ENCODE measurements at places on chromosomes 4 and X.

GRCh38 chrX:17822351-17822750, 38.7 kb downstream of the RAI2 start:
- H3K27ac ChIP-seq = no peak overlapping the region
- H3K27me3 ChIP-seq = peaks cover 13% of the 10 kb centered on the region
- DNase-seq = no peak
- no peaks in the 10 kb centered on the region for H3K36me3 ChIP-seq
- no peak overlapping the region for H3K4me3 ChIP-seq

GRCh38 chr4:156661555-156661954, 310.0 kb downstream of the PDGFC start:
- H3K36me3 ChIP-seq = no peaks in the 10 kb centered on the region
- no peaks in the 10 kb centered on the region for H3K4me1 ChIP-seq
- H3K27ac ChIP-seq = no peak overlapping the region
- H3K4me3 ChIP-seq = no peak overlapping the region

DNA sequence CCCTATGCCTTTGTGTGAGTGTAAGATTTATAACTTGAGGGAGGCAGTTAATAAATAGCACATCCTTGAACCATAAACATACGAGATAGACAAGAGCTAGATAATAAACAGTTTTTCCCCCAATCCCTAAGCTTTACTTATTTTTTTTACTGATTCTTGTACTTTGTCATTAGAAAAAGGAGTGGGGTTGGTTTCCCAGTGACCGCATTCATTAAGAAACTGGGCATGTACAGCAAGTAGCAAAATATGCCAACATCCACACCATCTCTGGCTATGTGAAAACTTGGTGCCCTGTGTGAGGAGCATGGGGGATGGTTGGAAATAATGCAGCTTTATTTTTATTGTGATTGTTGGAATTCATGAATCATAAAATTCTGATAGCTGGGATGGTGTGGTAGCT, 176.2 kb downstream of the CBR4 start:
- H3K27me3 ChIP-seq = peaks cover 83% of the 10 kb centered on the region
- no peak for DNase-seq
- no peak overlapping the region for H3K27ac ChIP-seq
- no peaks in the 10 kb centered on the region for H3K36me3 ChIP-seq

DNA sequence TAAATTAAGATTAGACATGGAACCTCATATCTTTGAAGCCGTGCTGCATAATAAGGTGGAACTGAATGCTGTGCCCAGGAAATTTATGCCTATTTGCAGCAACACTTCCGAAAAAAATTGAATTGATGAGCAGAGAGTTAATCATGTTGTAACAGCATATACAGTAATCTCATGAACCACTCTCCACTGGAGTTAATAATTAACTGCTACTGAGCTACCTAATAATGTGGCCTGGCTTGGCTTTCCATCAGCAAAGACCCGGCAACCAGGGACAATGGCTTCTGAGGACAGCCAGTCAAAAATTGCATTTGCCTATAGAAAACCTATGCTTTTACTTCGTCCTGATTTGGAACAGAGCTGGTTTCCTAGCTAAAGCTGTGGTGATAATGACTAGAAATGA, 63.8 kb upstream of the GATB start:
- no peaks in the 10 kb centered on the region for H3K36me3 ChIP-seq
- no peaks in the 10 kb centered on the region for H3K4me1 ChIP-seq
- H3K27me3 ChIP-seq = no peaks in the 10 kb centered on the region
- no peak overlapping the region for H3K4me3 ChIP-seq
- no peak for DNase-seq

GRCh38 chr4:157043131-157043530, 32.8 kb upstream of the GLRB start:
- H3K4me1 ChIP-seq = no peaks in the 10 kb centered on the region
- H3K4me3 ChIP-seq = no peak overlapping the region
- no peak overlapping the region for H3K27ac ChIP-seq
- H3K27me3 ChIP-seq = no peaks in the 10 kb centered on the region

GRCh38 chrX:79268788-79269187, 98.3 kb downstream of the ITM2A start:
- no peak overlapping the region for H3K4me3 ChIP-seq
- DNase-seq = no peak
- H3K27me3 ChIP-seq = peaks cover 13% of the 10 kb centered on the region
- peak overlapping the region; percentile 53 for H3K27ac ChIP-seq
- H3K36me3 ChIP-seq = no peaks in the 10 kb centered on the region

- H3K4me3 ChIP-seq = no peak overlapping the region
- no peaks in the 10 kb centered on the region for H3K36me3 ChIP-seq
- no peaks in the 10 kb centered on the region for H3K27me3 ChIP-seq
- no peak for DNase-seq
Observed at GRCh38 chr4:12178614-12179610, 750.2 kb upstream of the HS3ST1 start.

- H3K27me3 ChIP-seq = peaks cover 13% of the 10 kb centered on the region
- H3K36me3 ChIP-seq = no peaks in the 10 kb centered on the region
- H3K4me3 ChIP-seq = no peak overlapping the region
Observed at GRCh38 chr4:1566838-1567518, 117.1 kb downstream of the FAM53A start.

All from activated T-cell treated with anti-CD3 and anti-CD28 coated beads, Interleukin-2, amount 50 U/mL, for 24 hours (primary cell).